ENCODE measurements at places on chromosomes 5 and 9. TPM values are rescaled to one million over a fixed set of nuclear protein-coding genes. Genes with fewer than 3 reads are reported as not detected.
A peak's percentile ranks its signal among the peaks of the same experiment; 100 is the strongest.

Gene PCDHB5
- 2.7 TPM for total RNA-seq

DNA sequence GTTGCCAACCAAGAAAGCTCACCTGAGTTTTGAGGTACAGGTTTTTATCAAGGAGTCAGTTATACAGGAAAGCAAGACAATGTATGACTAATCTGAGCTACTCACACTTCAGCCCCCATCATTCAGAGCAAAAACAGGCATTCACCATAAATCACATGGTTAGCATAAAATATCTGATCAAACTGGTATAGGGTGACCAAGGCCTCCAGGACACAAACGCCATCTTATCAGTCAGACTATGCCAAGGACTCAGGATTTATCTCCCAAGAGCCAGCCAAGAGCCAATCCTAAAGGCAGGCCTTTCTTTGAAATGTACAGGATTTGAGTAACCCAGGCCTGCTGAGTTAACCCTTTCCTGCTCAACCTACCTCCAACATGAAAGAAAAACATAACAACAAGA is 313.0 kb upstream of the NREP start:
- no peaks in the 10 kb centered on the region for H3K27me3 ChIP-seq
- no peaks in the 10 kb centered on the region for H3K36me3 ChIP-seq
- H3K27ac ChIP-seq = no peak overlapping the region
- H3K4me3 ChIP-seq = no peak overlapping the region
- DNase-seq = no peak
- H3K4me1 ChIP-seq = no peaks in the 10 kb centered on the region

DNA sequence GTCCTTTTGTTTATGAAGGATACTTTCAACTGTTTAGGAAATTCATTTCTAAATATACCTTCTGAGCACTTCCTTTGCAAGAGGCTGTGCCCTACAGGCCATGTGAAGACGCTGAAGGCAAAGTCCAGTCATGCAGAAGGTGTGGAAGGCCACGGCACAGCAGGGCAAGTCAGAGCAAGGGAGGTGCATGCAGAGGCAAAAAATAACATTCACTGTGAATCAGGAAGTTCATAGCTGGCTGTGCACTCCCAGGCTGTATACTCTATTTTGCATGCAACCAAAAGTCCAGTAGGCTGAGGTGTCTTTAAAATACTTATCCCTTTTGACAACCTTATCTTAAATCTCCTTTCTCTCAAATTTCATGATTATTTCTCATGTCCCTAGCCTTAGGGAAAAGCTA is 50.3 kb downstream of the GNAQ start:
- DNase-seq = no peak
- H3K36me3 ChIP-seq = no peaks in the 10 kb centered on the region
- no peaks in the 10 kb centered on the region for H3K27me3 ChIP-seq
- H3K4me1 ChIP-seq = peaks cover 63% of the 10 kb centered on the region
- no peak overlapping the region for H3K4me3 ChIP-seq

DNA sequence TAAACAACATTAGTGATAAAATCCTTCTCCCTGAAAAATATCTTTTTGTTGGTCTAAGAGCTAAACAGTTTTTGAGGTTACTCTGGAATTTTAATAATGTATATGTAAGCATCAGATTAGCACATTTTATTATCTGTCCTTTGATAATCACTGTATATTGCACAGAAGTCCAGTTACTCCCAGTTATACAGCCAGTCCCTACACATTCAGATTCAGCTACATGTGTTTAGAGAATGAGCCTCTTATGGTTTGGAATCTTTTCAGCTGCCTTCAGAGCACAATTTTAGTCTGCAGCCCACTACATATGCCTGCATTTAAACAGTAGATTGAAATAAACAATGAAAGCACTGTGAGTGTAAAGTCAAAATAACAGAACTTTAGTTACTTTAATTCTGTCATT is 438.2 kb downstream of the ARHGEF28 start:
- DNase-seq = no peak
- H3K36me3 ChIP-seq = no peaks in the 10 kb centered on the region
- H3K27ac ChIP-seq = no peak overlapping the region
- H3K4me3 ChIP-seq = no peak overlapping the region
- no peaks in the 10 kb centered on the region for H3K4me1 ChIP-seq
- H3K27me3 ChIP-seq = no peaks in the 10 kb centered on the region

GRCh38 chr9:132117694-132118093 is 38.0 kb upstream of the MED27 start:
- DNase-seq = no peak
- H3K27me3 ChIP-seq = no peaks in the 10 kb centered on the region
- no peak overlapping the region for H3K4me3 ChIP-seq
- no peaks in the 10 kb centered on the region for H3K36me3 ChIP-seq
- H3K27ac ChIP-seq = no peak overlapping the region

DNA sequence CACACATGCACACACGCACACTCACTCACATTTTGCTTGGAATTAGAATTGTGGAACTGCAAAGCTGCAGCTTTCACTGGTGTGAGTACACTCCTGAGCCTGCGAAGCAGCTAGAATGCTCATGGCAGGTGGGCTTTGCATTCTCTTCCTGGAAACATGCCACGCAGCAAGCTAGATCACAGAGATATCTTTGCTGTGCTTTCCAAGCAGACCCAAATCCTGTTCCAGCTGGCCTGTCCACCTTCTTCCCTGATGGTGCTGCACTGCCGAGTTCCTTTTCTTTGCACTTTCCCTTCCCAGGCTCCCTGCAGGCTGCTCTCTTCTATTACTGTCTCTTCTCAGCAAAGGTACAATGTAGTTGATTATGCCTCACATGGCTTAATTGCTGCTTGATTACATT is 92.7 kb upstream of the CKMT2 start:
- no peak for DNase-seq
- peaks cover 17% of the 10 kb centered on the region for H3K4me1 ChIP-seq
- H3K4me3 ChIP-seq = no peak overlapping the region
- no peaks in the 10 kb centered on the region for H3K27me3 ChIP-seq

DNA sequence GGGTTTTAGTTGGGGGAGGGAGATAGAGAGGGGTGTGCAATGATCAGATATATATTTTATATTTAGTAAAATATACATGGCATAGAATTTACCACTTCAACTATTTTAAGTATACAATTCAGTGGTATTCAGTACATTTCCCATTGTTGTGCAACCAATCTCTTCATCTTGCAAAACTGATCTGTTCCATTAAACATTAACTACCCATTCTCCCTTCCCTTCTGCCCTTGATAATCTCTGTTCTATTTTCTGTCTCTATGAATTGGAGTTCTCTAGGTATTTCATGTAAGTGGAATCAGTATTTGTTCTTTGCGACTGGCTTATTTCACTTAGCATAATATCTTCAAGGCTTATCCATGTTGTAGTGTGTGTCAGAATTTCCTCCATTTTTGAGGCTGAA is 38.6 kb downstream of the TGFBI start:
- H3K27me3 ChIP-seq = no peaks in the 10 kb centered on the region
- H3K4me3 ChIP-seq = no peak overlapping the region
- DNase-seq = no peak
- H3K27ac ChIP-seq = no peak overlapping the region

Gene BHMT
- total RNA-seq = not detected

GRCh38 chr9:112495614-112496013 is 9.0 kb downstream of the KIAA1958 start:
- H3K27ac ChIP-seq = no peak overlapping the region
- no peaks in the 10 kb centered on the region for H3K4me1 ChIP-seq
- DNase-seq = no peak
- no peaks in the 10 kb centered on the region for H3K36me3 ChIP-seq
- H3K27me3 ChIP-seq = no peaks in the 10 kb centered on the region

GRCh38 chr9:135370411-135371375 is 108.9 kb upstream of the PPP1R26 start:
- no peaks in the 10 kb centered on the region for H3K4me1 ChIP-seq
- peaks cover 50% of the 10 kb centered on the region for H3K27me3 ChIP-seq
- H3K36me3 ChIP-seq = no peaks in the 10 kb centered on the region
- H3K4me3 ChIP-seq = no peak overlapping the region
- no peak for DNase-seq

Gene HRH2
- 42.7 TPM for total RNA-seq

DNA sequence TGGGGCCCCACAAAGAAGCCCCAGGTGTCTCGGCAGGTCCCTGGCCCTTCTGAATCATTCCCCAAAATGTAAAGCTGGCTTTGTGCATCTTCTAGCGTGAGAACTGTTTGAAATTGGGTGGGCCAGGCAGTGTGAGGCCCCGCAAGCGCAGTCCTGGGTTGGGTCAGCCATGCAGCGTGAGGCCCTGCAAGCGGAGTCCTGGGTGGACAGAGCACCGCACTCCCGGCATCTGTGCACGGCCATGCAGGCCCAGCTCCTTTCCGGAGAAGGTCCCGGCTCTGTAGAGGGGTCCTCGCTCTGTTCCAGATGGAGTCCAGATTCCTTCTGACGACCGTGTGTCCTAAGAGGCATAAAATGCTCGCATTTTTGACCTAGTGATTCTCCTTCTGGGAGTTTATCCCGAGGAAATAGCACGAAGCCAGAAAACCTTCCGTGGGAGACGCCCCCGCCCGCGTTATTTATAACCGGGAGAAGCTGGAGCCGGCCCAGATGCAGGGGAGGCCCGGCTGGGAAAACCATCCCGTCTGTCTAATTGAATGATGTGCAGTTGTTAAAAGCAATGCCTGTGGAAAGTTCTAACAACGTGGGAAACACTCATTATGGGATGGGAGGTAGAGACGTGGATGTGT is 19.4 kb upstream of the NOTCH1 start:
- H3K36me3 ChIP-seq = no peaks in the 10 kb centered on the region
- H3K27ac ChIP-seq = peak overlapping the region; percentile 84
- peak overlapping the region; percentile 8 for H3K4me3 ChIP-seq
- DNase-seq = peak; percentile 77
- H3K4me1 ChIP-seq = peaks cover 77% of the 10 kb centered on the region

- H3K27ac ChIP-seq = peak overlapping the region; percentile 38
- DNase-seq = no peak
- H3K27me3 ChIP-seq = no peaks in the 10 kb centered on the region
- no peak overlapping the region for H3K4me3 ChIP-seq
These were observed 17.9 kb downstream of the ZNF462 start for GRCh38 chr9:106880863-106881262.

GRCh38 chr9:114824110-114824509 is 18.3 kb upstream of the TNFSF15 start:
- no peaks in the 10 kb centered on the region for H3K36me3 ChIP-seq
- H3K4me1 ChIP-seq = no peaks in the 10 kb centered on the region
- H3K27me3 ChIP-seq = no peaks in the 10 kb centered on the region

DNA sequence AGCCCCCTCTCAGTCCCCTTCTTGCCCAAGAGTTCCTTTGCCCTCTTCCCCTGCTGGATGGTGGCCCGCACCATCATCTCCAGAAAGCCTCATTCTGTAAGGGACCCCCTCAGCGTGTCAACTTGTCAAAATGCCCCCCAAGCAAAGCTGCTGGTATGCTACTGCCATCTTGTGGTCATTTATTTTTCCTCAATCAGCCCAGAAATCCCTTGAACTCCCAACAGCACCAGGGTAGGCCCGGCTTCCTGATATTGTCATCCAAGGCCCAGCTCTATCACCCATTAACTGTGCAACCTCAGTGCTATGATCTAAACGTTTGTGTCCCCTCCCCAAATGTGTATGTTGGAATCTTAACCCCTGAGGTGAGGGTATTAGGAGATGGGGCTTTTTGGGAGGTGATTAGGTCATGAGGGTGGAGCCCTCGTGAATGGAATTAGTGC is 53.2 kb upstream of the FBXW11 start:
- no peaks in the 10 kb centered on the region for H3K36me3 ChIP-seq
- no peaks in the 10 kb centered on the region for H3K27me3 ChIP-seq
- H3K4me3 ChIP-seq = no peak overlapping the region
- DNase-seq = no peak
- no peak overlapping the region for H3K27ac ChIP-seq

Gene FUBP3
- 30.0 TPM for total RNA-seq

Gene FOXD4L3
- total RNA-seq = not detected

DNA sequence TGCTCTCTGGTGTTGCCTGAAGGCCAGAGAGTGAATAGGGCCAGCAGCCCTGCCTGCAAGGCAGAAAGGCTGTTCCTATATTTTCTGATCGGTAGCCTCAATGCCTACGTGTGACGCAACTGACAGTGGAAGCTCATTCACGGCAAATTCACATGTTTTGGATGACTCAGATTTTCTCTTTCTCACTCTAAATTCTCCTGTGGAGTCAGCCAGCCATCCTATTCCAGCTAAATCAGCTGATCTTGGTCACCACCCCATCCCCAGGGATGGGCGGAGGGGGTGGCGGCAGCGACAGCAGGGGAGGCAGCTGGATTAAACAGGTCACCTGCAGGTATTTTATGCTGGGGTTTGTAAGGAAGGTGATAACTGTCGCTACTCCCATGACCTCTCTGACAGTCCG is 52.3 kb downstream of the ZNF510 start:
- H3K27me3 ChIP-seq = peaks cover 14% of the 10 kb centered on the region
- H3K36me3 ChIP-seq = no peaks in the 10 kb centered on the region
- no peak for DNase-seq
- no peak overlapping the region for H3K27ac ChIP-seq
- H3K4me1 ChIP-seq = no peaks in the 10 kb centered on the region

GRCh38 chr5:178341091-178341850 is 108.7 kb upstream of the PHYKPL start:
- no peak for DNase-seq
- H3K27me3 ChIP-seq = peaks cover 6% of the 10 kb centered on the region

Gene ELAVL2
- not detected for total RNA-seq

- no peaks in the 10 kb centered on the region for H3K36me3 ChIP-seq
- no peaks in the 10 kb centered on the region for H3K27me3 ChIP-seq
- no peaks in the 10 kb centered on the region for H3K4me1 ChIP-seq
These were observed 42.6 kb upstream of the KIF2A start for GRCh38 chr5:62263401-62263800.

GRCh38 chr5:95791751-95792150 is 30.8 kb downstream of the GLRX start:
- no peak overlapping the region for H3K27ac ChIP-seq
- DNase-seq = no peak
- no peaks in the 10 kb centered on the region for H3K27me3 ChIP-seq
- H3K36me3 ChIP-seq = no peaks in the 10 kb centered on the region
- peaks cover 2% of the 10 kb centered on the region for H3K4me1 ChIP-seq

GRCh38 chr5:147081311-147081764 is 153.5 kb upstream of the STK32A start:
- no peak overlapping the region for H3K4me3 ChIP-seq
- no peak for DNase-seq
- no peaks in the 10 kb centered on the region for H3K27me3 ChIP-seq
- no peaks in the 10 kb centered on the region for H3K4me1 ChIP-seq
- no peaks in the 10 kb centered on the region for H3K36me3 ChIP-seq
- H3K27ac ChIP-seq = no peak overlapping the region
